ENCODE measurements at places on chromosomes 3 and 15.

DNA sequence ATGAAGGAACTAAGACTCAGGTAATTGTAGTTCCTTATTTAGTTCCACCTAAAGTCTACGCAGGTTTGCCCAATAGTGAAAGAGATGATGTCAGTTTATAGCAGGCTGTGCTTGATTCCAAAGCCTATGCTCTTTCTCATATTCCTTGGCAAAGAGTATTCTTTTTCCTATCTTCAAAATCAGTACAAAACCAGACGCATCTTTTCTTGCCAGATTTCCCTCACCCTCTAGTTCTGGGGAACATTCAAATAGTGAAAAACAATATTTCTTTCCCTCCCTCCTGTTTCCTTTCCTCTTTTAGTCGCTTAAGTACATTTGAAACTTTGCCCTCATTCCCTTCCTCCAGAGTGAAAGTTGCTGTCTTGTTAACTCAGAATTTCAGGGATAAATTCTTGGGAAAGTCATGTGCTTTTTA, 134.6 kb upstream of the PDZRN3 start:
- no peak for DNase-seq

DNA sequence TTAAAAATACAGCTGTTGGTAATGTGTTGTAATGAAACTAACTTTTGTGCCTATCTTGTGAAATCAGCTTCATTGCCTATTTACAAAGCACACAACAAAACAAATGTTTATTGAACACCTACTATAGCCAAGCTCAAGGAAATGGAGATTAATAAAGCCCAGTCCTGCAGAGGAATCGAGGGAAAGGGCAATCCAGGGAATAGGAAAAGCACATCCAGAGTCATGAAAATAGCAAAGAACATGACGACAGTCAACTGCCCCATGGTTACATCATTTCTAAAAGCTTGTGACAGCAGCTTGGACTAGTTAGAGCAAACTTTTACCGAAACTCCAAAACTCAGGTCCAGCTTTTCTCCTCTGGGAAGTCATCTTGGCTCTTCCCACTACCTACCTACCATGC, 157.3 kb downstream of the LIPC start:
- DNase-seq: no peak

- no peak for DNase-seq
Measured at GRCh38 chr15:82548700-82549099, 8.4 kb upstream of the RPS17 start.

GRCh38 chr3:157242836-157243235, 82.9 kb upstream of the CCNL1 start:
- DNase-seq: no peak

DNA sequence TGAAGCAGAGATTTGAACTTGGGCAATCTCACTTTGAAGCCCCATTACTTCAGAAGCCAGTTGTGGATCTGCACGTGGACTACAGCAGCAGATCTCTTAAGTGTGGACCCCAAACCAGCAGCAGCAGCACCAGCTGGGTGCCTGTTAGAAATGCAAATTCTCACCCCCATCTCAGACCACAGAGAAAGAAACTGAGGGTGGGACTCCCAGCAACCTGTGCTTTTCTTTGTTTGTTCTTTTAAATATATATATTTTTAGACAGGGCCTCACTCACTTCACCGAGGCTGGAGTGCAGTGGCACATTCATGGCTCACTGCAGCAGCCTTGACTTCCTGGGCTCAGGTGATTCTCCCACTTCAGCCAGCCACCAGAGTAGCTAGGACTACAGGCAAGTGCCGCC, 53.2 kb downstream of the SLTM start:
- DNase-seq: no peak

GRCh38 chr3:193677734-193678133, 84.7 kb downstream of the OPA1 start:
- no peak for DNase-seq

DNA sequence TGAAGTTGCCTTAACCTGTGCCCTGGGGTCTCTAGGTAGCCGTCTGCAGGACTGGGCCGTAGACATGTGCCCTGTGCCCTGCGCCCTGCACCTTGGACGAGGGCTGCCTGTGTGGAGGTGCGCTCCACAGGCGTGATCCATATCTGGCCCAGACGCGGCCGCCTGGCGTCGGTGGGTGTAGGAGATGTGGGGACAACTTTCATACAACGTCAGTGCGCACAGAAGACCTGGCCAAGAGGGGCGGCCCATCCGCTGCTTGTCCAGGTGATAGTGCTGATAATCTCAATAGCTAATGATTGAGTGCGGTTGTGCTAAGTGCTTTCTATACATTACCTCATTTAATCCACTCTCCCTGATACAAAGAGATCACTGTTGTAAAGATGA, 665 bp upstream of the RASGRP1 start:
- no peak for DNase-seq

- DNase-seq: peak; percentile 56
Measured at GRCh38 chr3:51681453-51681852, 10.4 kb downstream of the TEX264 start.

DNA sequence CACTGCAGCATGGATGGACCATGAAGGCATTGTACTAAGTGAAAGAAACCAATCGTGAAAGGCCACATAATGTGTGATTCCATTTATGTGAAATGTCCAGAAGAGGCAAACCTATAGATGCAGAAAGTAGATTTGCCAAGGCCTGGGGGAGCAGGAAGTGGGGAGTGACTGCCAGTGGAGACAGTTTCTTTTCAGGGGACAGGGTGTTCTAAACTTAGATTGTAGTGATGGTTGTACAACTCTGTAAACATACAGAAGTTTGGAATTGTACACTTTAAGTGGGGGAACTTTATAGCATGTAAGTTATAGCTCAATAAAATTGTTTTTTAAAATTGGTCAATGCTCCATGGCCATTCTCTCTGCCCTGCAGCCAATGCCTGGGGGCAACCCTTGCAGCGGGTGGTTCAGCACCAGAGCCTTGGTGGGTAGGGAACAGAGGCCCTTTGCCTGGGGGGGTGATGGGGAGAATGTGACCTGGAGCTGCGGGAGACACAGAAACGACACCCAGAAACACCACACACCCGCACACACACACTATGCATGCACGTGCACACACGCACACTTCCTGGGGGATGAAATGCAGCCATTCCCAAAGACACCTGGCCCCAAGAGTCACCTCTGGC, 43.1 kb downstream of the DNAJB8 start:
- DNase-seq: no peak

DNA sequence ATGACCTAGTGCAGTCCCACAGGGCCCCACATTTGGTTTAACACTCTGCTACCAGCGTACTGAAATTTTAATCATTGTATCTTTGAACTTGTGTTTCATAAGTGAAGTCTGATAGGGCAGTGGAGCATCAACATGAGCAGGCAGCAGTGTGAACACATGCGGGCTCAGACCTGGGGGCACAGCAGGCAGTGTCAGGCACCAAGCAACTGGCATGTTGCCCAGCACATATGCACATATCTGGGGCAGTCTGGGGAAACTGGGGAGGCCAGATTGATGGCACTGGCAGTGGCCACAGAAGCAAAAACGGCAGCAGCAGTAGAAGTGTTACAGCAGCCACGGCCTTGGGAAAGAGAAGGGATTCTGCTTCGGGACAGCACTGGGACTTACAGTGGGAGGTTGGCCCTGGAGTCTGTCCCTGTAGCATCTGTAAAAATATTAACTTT, 353.9 kb upstream of the KCNMB2 start:
- no peak for DNase-seq

GRCh38 chr3:16837602-16838001, 47.2 kb upstream of the PLCL2 start:
- DNase-seq: no peak

DNA sequence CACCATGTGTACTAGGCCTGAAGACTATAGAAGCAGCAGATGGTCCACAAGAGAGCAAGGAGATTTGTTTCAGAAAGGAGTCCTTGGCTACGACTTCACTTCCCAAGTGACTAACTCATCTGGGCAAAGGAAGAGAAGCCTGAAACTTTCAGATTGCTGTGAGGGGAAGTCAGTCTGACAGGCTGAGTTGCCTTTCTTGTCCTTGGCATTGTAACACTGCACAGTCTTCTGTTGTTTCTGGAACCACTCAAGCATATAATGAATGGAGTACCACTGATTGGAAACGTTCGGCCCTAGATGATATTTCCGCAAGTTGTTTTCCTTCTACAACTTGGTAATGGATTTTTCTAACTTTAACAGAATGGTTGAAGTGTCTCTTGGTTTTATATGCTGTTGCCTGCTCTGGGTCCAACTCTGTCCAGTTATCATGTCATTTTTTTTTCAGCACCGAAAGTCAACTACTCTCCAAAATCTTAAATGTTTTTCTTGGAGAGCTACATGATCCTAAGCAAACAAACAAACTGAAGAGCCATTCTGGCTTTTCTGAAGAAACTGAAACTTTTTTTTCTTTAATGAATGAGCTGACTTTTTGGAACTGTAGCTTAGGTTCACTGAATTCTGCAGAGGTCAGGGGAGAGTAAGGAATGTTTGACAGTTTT, 685.7 kb downstream of the MECOM start:
- DNase-seq: no peak

GRCh38 chr3:128794067-128794768, 68.2 kb downstream of the RAB7A start:
- peak; percentile 28 for DNase-seq
